ENCODE measurements at places on chromosomes 2 and 18. TPM values are rescaled to one million over a fixed set of nuclear protein-coding genes. Genes with fewer than 3 reads are reported as not detected.

HSPE1 gene
- total RNA-seq = 115 TPM

VWA3B gene
- total RNA-seq = not detected

TDRD15 gene
- not detected for total RNA-seq

TCF23 gene
- not detected for total RNA-seq

SLC9A2 gene
- not detected for total RNA-seq

CPO gene
- not detected for total RNA-seq

TRPM8 gene
- not detected for total RNA-seq
